ENCODE measurements at places on chromosomes 1 and 21. TPM values are rescaled to one million over a fixed set of nuclear protein-coding genes. Genes with fewer than 3 reads are reported as not detected.

The HUNK gene
- not detected for polyA plus RNA-seq

DNA sequence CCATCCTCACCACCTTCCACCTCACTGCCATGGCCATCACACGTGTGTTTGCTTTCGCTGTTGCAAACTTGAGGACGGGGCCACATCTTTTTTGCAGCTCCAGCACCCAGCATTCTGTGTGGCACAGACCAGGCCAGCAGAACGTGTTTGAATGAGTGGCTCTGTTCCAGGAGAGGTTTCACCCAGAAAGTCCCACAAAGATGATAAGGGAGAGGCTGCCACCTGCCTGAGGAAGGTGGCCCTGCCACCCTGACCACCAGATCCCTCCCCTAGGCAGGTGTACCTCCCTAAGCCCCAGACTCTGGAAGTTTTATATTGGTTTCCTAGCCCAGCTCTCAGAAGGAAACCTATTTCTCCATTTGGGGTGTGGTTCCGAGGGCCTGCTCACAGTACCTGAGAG, 252.1 kb downstream of the KAZN start:
- no peak for DNase-seq

DNA sequence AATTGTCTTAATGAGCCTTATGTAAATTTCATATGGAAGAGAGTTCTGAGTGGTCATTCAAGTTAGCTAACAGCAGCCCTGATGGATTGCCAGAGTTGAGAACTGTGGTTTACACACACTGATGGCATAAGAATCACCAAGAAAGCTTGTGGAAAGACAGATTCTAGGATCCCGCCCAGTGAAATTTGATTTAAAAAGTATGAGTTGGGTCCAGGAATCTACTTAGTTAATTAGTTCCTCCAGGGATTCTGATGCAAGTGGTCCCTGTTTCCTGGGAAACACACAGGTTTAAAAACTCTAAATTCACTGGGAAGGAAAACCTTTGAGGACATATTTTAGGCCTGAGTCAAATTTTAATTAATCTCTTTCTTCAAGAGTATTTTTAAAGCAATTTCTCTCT, 144.3 kb downstream of the NTPCR start:
- no peak for DNase-seq

- peak; percentile 52 for DNase-seq
These were observed 697 bp upstream of the ZNF670 start for GRCh38 chr1:247079141-247079874.

GRCh38 chr21:37550618-37551330, 184.2 kb downstream of the DYRK1A start:
- DNase-seq, result no peak

DNA sequence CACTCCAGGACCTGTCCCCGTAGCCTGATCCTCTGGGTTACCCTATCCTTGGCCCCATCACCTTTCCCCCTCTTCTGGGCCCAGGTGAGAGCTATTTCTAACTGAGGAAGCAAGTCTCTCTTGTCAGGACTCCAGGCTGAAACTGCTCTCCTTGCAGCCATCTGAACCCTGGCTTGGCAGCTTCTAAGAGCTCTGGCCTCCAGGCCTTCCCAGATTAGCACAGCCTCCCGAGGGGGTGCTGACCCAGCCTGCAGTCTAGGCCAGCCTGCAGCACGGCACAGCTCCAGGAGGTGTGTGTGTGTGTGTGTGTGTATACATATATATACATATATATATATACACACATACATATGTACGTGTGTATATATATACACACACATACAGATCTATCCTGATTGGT, 17.4 kb downstream of the CACNA1S start:
- no peak for DNase-seq

DNA sequence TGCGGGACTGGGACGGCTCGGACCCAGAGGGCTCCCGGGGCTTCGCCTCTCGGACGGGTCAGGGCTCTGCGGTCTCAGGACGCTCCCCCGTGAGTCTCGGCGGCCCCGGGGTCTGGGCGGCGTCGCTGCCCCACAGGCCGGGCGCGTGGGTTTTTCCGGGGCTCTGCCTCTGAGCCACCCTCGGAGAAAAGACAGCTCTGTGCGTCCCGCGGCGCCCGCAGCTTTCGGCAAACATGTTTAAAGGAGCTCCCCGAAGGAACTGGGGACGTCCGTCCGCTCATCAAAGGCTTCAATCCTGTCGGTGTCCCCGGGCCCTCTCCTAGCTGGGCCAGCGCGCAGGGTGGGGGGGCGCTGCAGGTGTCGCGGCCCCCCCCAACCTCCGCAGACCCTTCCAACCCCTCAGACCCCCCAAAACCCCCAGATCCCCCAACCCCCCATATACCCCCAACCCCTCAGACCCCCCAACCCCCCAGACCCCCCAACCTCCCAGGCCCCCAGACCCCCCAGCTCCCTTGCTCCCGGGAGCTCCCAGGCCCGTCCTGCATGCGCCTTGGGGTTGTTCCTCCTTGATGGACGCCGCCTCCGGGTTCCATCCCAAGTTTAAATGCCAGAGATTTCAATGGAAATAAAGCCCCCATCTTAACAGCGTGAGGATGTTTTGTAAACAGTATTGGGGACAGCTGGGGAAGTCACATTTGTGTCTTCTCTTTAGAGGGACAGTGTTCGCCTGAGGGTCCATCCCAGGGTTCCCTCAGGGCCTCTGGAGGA, 996 bp upstream of the C1orf159 start:
- peak; percentile 27 for DNase-seq

The LAMC1 gene
- not detected for polyA plus RNA-seq

The VHLL gene
- polyA plus RNA-seq, result not detected

GRCh38 chr1:52976183-52977035, 49.3 kb downstream of the SCP2 start:
- DNase-seq, result no peak

DNA sequence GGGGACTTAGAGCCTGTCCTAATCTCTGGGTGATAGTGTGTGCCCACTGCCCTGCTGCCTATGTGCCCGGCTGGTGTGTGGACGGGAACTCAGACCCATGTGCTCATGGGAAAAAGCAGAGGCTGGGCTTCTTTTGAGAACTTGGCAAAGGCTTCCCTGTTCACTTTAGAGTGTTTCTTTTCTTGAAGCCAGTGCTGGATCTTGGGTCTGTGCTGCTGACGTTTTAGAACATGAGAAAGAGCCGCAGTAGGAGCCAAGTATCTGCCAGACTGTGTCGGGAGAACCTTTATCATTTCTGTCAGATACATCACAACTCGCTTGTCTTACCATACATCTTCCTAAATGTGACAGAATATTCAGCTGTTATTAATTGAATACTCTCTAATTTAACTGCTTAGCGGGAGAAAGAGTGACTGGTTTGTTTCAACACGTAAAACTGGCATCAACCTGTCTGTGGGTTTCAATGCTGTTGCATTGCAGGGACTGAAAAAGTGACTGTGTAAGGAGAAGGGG, 195.2 kb downstream of the PBX1 start:
- no peak for DNase-seq

The TAS1R3 gene
- polyA plus RNA-seq, result not detected

DNA sequence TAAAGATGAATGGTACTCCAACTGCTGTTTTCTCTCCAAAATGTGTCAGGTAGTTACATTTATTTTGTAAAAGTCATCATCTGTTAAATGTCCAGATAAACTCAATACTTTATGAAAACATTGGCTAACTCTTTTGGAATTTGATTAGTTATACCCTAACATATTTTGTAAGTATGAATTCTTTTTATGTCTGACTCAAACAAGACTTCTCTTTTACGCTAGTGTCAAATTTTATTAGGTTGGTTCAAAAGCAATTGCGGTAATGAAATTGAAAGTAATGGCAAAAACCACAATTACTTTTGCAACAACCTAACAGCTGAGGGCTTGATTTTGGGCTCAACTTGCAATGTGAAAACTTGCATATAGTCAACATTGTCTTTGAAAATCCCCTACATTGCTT, 41.0 kb upstream of the USP25 start:
- no peak for DNase-seq

The MRPL55 gene
- polyA plus RNA-seq, result 132 TPM

GRCh38 chr1:39545531-39545930, 31.1 kb downstream of the PABPC4 start:
- DNase-seq, result no peak

Measured in naive thymus-derived CD4-positive, alpha-beta T cell (primary cell).